ENCODE measurements at places on chromosomes 16 and 17.

- no peak for DNase-seq
Measured at GRCh38 chr16:89827383-89828198, 684 bp upstream of the SPIRE2 start.

DNA sequence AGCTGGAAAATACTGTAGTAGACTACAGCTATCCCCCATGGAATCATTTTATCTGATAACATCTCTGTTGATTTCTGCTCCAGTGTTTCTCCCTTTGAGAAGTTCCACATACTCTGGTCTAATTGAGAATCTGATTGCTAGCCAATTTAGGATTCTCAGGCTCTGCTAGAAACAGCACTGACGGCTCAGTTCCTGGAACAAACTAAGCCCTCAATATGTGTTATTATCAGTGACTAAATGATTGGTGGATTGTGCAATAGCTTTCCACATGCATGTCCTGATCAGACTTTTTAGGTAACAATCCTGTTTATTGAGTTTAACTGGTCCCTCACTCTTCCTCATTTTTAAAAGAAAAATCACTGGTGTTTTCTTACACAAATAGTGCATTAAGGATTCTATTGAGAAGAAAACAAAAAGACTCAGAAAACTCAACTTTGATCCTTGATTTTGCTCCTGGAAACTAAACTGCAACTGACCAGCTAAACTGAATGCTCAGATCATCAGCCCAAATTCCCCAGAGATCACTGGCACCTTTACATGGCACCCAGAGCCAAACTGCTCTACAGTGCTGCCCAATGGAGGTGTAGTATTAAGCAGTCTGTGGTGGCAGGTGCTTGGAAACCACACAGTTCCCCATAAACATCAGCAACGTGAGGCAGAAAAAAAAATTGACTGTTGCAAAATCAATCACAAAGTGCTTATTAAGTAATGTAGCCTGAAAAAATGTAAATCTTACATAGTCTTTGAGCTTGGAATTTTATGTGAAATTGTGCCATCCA is 423.7 kb downstream of the TOX3 start:
- DNase-seq = no peak

DNA sequence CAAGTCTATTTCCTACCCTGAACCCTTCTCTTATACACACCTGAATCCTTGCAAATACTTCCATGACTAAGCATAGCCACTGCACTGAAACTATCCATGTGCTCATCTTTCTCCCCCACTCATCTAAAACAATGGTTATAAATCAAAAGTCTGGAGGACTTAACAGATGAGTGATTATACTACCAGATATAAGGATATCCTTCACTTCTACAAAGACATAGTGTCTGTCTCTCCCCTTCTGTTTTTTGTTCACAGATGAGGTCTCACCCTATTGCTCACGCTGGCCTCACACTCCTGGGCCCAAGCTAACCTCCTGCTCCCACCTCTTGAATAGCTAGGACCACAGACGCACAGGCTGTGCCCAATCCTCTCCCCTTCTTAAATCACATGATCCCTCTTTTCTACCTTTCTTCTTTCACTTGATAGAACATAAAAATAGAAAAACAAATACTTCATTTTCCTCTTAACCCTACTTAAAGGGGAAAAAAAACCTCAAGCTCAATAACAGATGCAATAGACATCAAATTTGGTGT is 19.2 kb downstream of the CEP112 start:
- DNase-seq = no peak

GRCh38 chr16:28162326-28162877 is 49.4 kb downstream of the XPO6 start:
- no peak for DNase-seq

DNA sequence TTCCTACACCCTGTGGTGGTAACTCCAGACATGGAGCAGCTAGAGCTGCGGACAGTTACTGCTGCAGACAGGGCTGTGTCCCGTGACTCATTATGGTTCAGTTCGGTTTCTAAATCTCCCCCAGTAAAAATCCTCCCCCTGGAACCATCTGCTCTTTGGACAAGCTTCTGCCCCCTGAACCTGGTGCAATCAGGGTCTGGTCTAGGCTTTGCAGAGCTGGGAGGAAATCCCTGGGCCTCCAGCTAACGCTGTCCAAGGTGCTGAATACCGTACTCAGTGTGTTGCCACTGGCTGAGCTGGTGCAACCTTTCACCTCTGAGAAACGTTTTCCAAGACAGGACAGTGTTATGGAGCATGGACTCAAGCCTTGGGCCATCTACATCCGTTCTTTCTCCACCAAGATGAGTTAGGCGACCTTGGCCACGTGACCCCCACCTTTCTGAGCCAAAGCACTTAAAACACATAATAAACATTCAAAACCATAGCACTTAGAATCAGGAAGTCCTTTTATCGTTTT is 142.0 kb downstream of the CPPED1 start:
- no peak for DNase-seq

DNA sequence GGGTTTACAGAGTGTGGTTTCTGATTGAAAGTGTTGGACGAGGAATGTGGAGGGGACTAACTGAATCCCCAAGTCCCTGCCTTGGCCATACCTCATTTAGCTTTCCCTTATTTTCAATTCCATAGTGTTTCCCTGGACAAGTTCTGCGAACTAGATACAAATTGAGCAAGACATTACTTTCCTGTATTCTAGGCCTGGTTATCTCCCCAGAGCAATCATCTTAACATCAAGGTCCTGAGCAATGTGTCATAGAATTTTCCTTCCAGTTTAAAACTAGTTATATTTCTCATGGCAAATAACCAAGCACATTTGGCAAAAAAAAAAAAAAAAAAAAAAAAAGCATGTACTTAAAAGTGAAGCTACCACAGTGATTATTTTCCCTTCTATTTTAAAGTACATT is 330.1 kb downstream of the CDH11 start:
- no peak for DNase-seq

GRCh38 chr16:17275076-17276009 is 195.4 kb downstream of the XYLT1 start:
- DNase-seq = no peak

GRCh38 chr17:65278050-65278819 is 141.1 kb downstream of the RGS9 start:
- peak; percentile 24 for DNase-seq

DNA sequence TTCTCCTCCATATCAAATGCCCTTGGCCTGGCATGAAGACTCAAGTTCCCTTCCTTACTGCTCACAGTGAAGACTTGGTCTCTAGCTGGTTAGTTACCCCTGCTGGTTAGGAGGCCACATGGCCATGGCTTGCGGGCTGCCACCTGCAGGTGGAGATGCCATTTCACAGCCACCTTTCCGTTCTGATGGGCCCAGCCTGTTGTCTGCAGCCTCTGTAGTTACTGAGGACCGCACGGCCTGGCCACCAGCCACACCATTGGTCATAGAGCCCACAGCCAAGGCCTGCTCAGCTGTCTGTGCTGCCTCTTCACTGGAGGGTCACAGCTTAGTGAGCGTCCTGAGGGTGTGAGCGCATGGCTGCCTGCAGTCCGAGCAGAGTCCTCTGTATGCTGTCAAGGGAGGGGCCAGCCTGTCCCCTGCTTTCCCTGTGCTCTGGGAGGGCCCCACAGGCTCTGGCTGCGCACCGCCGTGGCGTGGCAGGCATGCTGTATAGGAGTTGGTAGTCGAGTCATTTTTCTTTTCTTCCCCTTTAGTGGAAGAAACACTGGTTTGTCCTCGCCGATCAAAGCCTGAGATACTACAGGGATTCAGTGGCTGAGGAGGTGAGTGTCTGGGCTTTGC is 59.2 kb downstream of the PLD6 start:
- DNase-seq = no peak

DNA sequence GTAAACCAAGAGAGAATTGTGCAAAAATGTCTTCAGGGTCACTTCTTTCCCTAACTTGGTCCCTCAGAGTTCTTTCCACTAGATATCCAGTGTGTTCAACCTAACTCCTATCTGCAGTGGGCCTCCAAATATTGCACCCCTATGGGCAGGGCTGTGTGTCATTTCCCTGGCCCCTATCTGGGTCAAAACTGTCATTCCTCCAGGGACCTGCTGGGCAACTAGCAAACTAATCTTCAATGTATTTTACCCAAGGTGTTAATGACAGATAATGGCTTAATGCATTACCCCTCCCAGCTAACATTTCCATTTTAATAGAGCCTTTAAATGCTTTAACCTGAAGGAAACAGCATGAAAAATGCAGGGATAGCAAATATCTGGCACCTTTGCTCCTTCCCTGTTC is 25.8 kb upstream of the SKAP1 start:
- DNase-seq = no peak

GRCh38 chr16:78800523-78800922 is 701.1 kb downstream of the WWOX start:
- no peak for DNase-seq

GRCh38 chr17:19706791-19707727 is 9.3 kb downstream of the SLC47A2 start:
- no peak for DNase-seq

GRCh38 chr16:53041320-53042051 is 11.2 kb downstream of the CHD9NB start:
- DNase-seq = no peak

DNA sequence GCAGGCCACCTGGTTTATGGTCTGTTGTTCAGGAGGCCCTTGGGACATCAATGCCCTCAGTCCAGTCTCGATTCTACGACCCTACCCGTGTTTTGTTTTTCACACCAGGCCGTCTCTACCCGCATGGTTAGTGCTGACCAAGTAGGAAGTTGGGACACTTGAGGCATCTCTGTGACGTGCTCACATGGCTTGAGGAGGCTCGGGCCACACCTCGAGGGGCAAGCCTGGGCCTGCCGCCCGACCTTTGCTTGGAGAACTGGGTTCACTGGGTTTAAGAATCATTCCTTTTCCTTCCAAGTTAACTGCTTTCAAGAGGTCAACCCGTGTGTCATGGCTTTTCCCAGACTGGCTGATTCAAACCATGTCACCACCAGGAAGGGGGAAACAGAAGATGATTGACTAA is 86.8 kb downstream of the CMIP start:
- no peak for DNase-seq

DNA sequence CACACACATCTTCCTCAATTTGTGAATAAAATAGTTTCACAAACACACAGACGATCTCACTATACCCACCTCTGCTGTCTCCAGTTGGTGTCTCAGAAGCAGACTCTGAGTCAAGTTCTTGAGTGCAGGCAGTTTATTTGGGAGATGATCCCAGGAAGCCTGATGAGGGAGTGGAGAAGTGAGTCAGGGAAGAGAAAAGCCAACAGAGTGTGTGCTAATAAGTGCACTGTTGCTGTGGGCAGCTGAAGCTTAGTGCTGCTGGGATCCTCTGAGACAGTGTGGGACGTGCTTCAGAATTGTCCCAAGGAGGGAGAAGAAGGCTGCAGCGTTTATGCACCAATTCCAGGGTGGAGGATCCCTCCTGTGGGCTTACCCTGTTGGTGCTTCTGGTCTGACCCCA is 423.2 kb upstream of the C16orf82 start:
- no peak for DNase-seq

DNA sequence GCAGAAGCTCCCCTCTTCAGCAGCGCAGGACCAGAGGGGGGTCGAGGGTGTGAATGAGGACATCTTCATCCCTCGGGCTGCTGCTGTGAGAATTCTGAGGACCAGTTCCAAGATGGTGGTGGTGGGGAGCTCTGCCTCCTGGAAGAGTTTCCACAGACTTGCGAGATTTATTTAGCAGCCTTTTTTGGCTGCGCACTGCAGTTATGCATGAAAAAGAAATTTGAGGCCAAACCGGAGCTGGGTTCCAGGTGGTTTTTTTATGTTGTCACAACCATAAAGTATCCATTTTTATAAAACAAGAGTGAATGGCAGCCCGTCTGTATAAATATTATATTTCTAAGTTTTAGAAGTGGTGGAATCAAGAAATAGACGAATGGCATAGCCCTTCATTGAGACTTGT is 76.9 kb upstream of the CLEC18A start:
- DNase-seq = no peak

GRCh38 chr17:56158915-56159825 is 5.9 kb downstream of the ANKFN1 start:
- no peak for DNase-seq

DNA sequence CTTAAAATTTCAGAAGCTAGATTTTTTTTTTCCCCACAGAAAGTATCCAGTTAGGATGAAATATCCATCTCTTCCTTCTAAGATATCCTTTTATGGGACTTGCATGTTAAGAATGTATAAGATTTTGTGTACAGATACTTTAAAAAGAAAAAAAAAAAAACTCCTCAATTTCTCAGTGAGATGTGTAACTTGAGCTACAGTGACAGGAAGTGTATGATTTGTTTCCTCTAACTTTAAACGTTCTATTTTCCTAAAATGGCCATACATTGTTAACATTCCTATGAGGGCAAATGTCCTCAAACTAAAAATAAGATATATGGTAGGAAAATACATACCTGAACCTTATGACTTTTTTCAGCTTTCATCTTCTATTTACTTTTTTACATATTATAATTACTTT is 8.9 kb downstream of the FBXO47 start:
- peak; percentile 53 for DNase-seq

DNA sequence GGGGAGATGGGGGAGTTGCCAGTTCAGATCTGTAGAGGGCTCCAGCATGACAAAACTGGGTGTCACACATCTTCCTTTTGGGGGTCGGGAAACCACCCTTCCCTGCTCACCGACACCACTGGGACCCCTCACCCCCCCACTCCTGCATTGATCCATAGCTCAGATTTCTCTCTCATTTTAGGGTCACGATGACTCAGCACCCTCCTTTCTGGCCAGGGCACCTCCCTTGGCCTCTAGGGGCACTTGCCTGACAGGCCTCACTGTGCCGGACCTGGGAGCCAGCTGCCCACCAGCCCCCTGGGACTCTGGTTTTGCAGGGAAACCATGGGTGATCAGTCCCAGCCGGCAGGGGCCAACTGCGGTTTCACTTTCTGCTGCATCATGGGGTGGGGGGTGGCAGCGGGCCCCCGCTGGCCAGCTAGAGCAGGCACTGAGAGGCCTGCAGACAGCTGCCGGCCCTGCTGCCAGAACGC is 239.4 kb downstream of the MRTFB start:
- no peak for DNase-seq

DNA sequence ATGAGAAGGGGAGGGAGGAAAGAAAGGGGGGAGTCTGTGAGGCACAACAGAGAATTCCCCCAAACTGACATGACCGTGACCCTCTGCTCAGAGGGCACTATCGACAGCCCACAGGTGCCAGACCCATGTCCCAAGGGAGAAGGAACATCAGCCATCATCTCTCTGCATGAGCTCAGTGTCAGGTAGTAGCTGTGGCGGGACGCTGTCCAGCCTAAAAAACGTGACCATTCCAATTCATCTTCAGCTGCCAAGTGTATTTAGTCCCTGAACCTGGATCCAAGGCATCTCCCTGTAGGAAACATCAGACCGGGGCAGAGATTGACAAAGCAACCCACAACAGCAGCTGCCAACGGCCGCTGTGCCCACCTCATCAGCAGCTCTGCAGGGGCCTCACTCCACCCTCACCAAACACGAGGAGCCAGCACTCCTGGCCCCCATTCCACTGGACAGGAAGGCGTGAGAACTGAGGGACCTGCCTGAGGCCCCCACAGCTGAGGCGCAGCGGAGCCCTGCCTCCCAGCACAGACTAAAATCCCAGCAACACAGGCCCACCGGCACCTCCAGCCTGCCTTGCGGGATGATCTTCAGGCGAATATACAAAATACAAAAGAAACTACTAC is 8.6 kb downstream of the TAF1C start:
- no peak for DNase-seq

GRCh38 chr17:17440010-17440843 is 36.6 kb upstream of the MED9 start:
- no peak for DNase-seq

- no peak for DNase-seq
Measured at GRCh38 chr16:15894571-15895374, 6.4 kb upstream of the CEP20 start.

Measured in fibroblast of skin of left biceps (primary cell).